Suprapubic skin (tissue), 4 donors: ENCODE measurements at places on chromosomes 3 and 15. TPM values are rescaled to one million over a fixed set of nuclear protein-coding genes. Genes with fewer than 3 reads are reported as not detected.

- no peak for DNase-seq
Measured at GRCh38 chr3:154886437-154886836, 193.7 kb upstream of the MME start.

The SCN11A gene
- total RNA-seq = 0.10 TPM

- DNase-seq = no peak
Measured at GRCh38 chr15:97993310-97993738, 32.8 kb downstream of the ARRDC4 start.

The IGSF10 gene
- 1.2 TPM for total RNA-seq

The ADCY5 gene
- total RNA-seq = 1.4 TPM

The CHRD gene
- 1.1 TPM for total RNA-seq

DNA sequence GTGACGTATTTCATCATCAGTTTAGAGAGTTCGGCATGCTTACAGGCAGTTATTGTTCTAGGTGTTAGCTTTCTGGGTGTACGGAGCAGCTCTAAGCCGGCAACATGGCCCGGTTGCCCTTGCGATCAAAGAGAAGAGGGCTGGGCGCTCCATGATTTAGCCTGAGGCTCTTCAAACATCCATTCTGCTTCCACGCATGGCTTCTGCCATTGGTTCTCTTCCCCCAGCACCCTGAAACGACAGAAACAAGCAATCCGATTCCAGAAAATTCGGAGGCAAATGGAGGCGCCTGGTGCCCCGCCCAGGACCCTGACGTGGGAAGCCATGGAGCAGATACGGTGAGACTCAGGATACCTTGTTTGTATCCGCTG is 574 bp downstream of the NGRN start:
- DNase-seq = no peak

The MESP2 gene
- total RNA-seq = not detected
